Upper lobe of right lung (tissue), 1 donor: ENCODE measurements at places on chromosomes 5 and 9.

DNA sequence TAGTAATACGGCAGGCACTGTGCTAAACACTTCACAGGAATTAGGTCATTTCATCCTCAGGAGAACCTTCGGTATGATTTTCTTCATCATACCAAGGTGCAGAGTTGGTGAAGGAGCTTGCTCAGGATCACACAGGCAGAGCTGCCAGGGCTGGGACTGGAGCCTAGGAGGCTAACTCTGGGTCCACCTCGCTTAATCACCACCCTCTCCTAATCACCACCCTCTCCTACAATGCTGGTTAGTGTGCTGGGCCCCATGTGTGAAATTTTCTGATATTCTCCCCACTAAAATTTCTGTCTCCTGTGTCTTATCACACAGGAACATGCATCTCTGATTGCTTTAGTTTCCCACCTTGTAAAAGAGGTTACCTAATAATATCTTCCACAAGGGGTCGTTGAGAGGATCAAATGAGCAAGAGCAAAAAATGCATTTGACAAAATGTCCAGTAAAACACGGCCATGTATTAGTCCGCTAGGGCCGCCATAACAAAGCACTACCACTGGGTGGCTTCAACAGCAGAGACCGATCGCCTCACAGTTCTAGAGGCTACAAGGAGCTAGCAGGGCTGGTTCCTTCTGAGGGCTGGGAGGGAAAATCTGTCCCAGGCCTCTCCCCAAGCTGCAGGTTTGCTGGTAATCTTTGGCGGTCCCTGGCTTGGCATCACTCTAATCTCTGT lies 128.2 kb upstream of the NFIB start:
- H3K27ac ChIP-seq = no peak overlapping the region
- no peak overlapping the region for H3K4me3 ChIP-seq
- H3K4me1 ChIP-seq = no peaks in the 10 kb centered on the region
- DNase-seq = no peak
- H3K36me3 ChIP-seq = no peaks in the 10 kb centered on the region
- H3K27me3 ChIP-seq = no peaks in the 10 kb centered on the region

DNA sequence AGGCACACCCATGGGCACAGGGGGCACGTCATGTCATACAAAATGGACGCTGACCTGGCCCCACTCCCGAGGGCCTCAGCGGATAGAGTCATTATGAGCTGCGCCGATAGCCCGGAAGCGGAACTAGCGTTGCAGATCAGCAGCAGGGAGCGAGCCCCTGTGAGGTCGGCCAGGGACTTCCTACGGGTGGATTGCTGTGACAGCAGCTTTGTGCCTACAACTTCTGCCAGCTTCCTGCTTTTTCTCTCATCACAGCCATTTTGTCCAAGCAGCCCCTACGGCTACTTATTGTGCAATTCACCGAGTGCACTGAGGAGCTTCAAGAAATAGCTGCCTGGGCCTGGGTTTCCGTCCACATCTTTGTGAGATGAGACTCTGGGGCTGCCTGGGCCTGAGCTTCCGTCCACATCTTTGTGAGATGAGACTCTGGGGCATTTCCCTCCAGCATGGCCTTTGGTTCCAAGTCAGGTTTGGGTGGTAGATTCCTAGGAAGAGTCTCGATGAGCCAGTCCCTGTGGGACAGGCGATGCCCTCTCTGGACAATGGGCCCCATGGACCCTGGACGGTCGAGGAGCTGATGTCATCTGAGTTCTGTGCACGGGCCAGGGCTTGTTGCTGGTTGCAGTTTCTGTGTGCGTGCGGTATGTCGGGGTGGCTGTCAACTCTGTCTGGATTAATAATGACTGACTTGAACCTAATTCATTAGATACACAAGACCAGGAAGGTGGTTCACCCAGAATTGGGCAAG lies 67.0 kb upstream of the GNE start:
- no peaks in the 10 kb centered on the region for H3K36me3 ChIP-seq
- peaks cover 11% of the 10 kb centered on the region for H3K4me1 ChIP-seq
- H3K27me3 ChIP-seq = no peaks in the 10 kb centered on the region
- H3K4me3 ChIP-seq = no peak overlapping the region
- DNase-seq = no peak
- H3K27ac ChIP-seq = no peak overlapping the region

GRCh38 chr5:92505925-92506324 lies 1075.1 kb downstream of the NR2F1-AS1 start:
- no peaks in the 10 kb centered on the region for H3K36me3 ChIP-seq
- H3K27me3 ChIP-seq = no peaks in the 10 kb centered on the region
- no peak overlapping the region for H3K27ac ChIP-seq
- no peak for DNase-seq
- peaks cover 3% of the 10 kb centered on the region for H3K4me1 ChIP-seq

- no peaks in the 10 kb centered on the region for H3K27me3 ChIP-seq
- no peak for DNase-seq
- H3K27ac ChIP-seq = peak overlapping the region; percentile 39
- H3K36me3 ChIP-seq = peaks cover 20% of the 10 kb centered on the region
- H3K4me3 ChIP-seq = no peak overlapping the region
- H3K4me1 ChIP-seq = peaks cover 73% of the 10 kb centered on the region
Observed at GRCh38 chr5:179762079-179762780, 29.6 kb downstream of the MAML1 start.

GRCh38 chr9:87829756-87830155 lies 52.9 kb upstream of the SPATA31E1 start:
- no peak for DNase-seq
- no peak overlapping the region for H3K27ac ChIP-seq
- no peaks in the 10 kb centered on the region for H3K36me3 ChIP-seq
- no peak overlapping the region for H3K4me3 ChIP-seq
- no peaks in the 10 kb centered on the region for H3K4me1 ChIP-seq
- peaks cover 5% of the 10 kb centered on the region for H3K27me3 ChIP-seq

GRCh38 chr5:127192836-127193338 lies 97.7 kb upstream of the MEGF10 start:
- no peaks in the 10 kb centered on the region for H3K27me3 ChIP-seq
- H3K4me1 ChIP-seq = no peaks in the 10 kb centered on the region
- no peak overlapping the region for H3K4me3 ChIP-seq
- no peak overlapping the region for H3K27ac ChIP-seq
- no peaks in the 10 kb centered on the region for H3K36me3 ChIP-seq
- no peak for DNase-seq

- DNase-seq = no peak
- no peaks in the 10 kb centered on the region for H3K4me1 ChIP-seq
- H3K27ac ChIP-seq = no peak overlapping the region
- H3K36me3 ChIP-seq = no peaks in the 10 kb centered on the region
- H3K27me3 ChIP-seq = no peaks in the 10 kb centered on the region
- H3K4me3 ChIP-seq = no peak overlapping the region
Observed at GRCh38 chr5:6540111-6540827, 91.6 kb downstream of the UBE2QL1 start.

- H3K36me3 ChIP-seq = no peaks in the 10 kb centered on the region
- no peak for DNase-seq
- no peak overlapping the region for H3K4me3 ChIP-seq
- H3K27ac ChIP-seq = no peak overlapping the region
- peaks cover 21% of the 10 kb centered on the region for H3K4me1 ChIP-seq
- H3K27me3 ChIP-seq = no peaks in the 10 kb centered on the region
Observed at GRCh38 chr5:67201897-67202549, 5.4 kb upstream of the CD180 start.

GRCh38 chr9:126205265-126205664 lies 121.4 kb upstream of the MVB12B start:
- no peaks in the 10 kb centered on the region for H3K4me1 ChIP-seq
- no peaks in the 10 kb centered on the region for H3K36me3 ChIP-seq
- peaks cover 5% of the 10 kb centered on the region for H3K27me3 ChIP-seq
- no peak overlapping the region for H3K27ac ChIP-seq

DNA sequence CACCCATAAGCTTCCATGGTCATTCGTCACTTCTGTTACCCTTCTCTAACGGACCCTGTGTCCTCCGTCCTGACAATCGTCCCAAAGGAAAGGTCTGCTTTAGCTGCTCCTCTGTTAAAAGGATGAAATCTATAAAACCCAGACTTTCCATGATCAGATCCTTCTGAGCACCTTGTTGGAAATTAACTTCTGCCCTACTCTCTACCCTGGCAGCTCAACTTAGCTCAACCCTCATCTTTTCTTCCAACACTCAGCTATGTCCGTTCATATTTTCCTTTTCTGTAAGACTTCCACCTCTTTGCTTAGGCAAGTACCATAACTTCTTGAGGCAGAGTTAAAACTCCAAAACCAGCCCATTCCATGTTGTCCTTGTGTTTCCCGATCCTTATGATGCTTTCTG lies 205.4 kb downstream of the SPATA31A6 start:
- H3K36me3 ChIP-seq = no peaks in the 10 kb centered on the region
- H3K27me3 ChIP-seq = no peaks in the 10 kb centered on the region
- no peak overlapping the region for H3K4me3 ChIP-seq
- DNase-seq = no peak

DNA sequence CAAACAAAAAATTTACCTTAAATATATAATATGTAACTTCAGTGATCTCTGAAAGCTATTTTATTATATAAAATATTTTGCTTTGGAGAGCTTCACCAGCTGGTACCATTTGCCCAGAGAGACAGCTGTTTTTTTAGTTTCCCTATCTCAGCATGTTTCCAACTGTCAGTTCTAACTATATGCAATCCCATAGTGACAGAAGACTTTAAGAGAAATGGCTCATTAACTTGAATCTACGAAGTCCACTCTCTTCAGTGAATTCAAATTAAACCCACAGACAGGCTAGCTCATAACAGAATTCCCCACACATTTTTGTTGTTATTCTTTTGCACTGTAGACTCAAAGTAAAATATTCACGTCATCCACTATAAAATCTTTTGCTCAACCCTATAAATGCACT lies 251.8 kb upstream of the POU5F2 start:
- H3K4me3 ChIP-seq = no peak overlapping the region
- no peaks in the 10 kb centered on the region for H3K27me3 ChIP-seq
- H3K27ac ChIP-seq = no peak overlapping the region
- H3K4me1 ChIP-seq = no peaks in the 10 kb centered on the region

GRCh38 chr5:155839251-155840037 lies 487.5 kb upstream of the SGCD start:
- H3K27me3 ChIP-seq = no peaks in the 10 kb centered on the region
- H3K27ac ChIP-seq = no peak overlapping the region
- no peaks in the 10 kb centered on the region for H3K36me3 ChIP-seq
- no peak for DNase-seq
- no peaks in the 10 kb centered on the region for H3K4me1 ChIP-seq

DNA sequence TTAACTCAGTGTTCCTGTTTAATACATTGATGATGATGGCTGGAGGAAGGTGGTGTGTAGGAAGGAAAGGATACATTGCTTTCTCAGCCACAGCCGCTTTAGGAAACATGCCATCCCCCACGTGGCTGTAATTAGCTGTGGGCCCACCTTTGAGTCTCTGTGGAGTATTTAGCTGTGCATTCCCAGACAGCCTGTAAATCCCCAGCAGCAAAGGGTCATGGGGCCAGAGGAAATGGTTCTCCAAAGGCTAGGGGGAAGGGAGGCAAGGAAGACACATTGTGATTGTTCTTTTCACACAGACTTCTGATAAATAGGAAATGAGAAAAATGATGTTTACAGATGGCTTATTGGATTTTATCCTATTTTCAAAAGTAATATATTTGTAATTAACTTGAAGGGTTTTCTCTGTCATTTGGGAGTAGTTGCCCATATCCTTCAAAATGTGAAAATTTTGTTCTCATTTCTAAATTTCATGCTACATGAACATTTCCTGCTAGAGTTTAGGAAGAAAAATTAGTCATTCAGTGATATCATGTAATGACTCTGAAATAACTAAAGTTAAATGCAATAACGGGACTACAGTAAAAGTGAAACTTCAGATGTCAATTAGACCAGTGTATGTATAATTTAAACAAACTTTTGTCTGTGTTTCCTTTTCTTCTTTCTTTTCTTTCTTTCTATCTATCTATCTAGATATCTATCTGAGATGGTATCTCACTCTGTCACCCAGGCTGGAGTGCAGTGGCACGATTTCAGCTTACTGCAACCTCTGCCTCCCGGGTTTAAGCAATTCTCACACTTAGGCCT lies 24.3 kb upstream of the F2R start:
- peak overlapping the region; percentile 3 for H3K27ac ChIP-seq
- peaks cover 14% of the 10 kb centered on the region for H3K4me1 ChIP-seq
- no peaks in the 10 kb centered on the region for H3K36me3 ChIP-seq
- DNase-seq = no peak
- no peak overlapping the region for H3K4me3 ChIP-seq

DNA sequence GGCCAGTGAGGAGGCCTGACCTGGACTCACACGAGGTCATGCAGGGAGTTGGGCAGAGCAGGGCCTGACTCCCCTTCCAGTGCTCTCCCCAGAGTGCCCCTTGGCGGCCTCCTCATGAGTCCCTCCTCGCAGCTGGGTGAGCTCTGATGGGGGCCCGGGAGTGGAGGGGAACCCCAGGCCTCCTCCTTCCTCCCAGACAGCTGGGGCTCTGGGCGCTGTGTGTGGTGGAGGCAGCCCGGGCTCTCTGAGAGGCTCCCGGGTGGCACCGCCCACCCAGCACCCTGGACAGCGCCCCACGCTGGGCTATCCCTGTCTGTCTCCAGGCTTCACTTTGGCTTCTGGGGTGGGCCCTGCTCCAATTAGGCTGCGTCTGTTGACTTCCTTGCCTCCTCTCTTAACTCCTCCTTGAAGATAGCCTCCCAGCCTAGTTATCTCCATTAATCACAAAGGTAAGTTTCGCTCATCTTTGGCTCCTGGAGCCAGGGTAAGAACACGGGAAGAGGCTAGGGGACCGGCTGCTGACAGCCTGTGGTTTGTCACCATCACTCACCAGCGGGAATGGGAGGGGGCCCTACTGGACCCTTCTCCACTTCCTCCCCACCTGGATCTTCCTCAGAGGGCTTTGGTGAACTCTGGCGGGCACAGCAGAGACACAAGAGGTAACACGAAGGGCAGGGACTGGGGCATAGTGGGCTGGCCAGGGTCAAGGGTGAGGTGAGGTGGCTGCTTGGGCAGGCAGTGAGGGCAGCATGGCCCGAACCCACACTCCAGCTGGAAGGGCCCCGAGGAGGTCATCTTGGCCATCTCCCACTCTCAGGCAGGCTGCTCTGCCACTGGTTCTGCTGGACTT lies 13.1 kb downstream of the PSD2 start:
- DNase-seq = peak; percentile 70
- peaks cover 15% of the 10 kb centered on the region for H3K27me3 ChIP-seq
- H3K36me3 ChIP-seq = no peaks in the 10 kb centered on the region

GRCh38 chr5:99320436-99320835 lies 391.6 kb upstream of the CHD1 start:
- no peaks in the 10 kb centered on the region for H3K36me3 ChIP-seq
- H3K4me3 ChIP-seq = no peak overlapping the region
- DNase-seq = no peak
- H3K27me3 ChIP-seq = no peaks in the 10 kb centered on the region

DNA sequence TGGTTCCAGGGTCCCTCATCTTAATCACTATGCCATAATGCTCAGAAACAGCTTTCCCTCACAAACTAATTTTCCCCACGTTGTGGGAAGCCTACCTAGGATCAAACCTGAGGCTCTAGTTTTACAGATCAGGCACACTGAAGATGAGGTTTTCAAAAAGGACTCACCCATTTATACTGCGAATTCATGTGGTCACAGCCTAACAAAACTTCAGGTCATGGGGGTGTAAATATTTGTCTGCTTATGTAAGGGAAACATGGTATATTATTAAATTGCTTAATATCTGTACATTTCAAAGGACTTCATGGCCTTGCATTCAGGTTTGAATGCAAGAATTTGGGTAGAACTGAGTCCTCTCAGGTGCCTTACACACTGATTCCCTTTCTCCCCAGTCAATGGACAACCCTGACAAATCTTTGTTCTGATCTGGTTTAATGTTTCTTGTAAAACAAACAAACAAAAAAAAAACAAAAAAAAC lies 12.1 kb downstream of the ZFAND5 start:
- no peak overlapping the region for H3K27ac ChIP-seq
- H3K27me3 ChIP-seq = no peaks in the 10 kb centered on the region
- H3K36me3 ChIP-seq = peaks cover 59% of the 10 kb centered on the region
- no peak for DNase-seq
- H3K4me1 ChIP-seq = peaks cover 27% of the 10 kb centered on the region
